Endothelial cell of umbilical vein (primary cell): ENCODE measurements at places on chromosomes 3 and 15.
A peak's percentile ranks its signal among the peaks of the same experiment; 100 is the strongest.

DNA sequence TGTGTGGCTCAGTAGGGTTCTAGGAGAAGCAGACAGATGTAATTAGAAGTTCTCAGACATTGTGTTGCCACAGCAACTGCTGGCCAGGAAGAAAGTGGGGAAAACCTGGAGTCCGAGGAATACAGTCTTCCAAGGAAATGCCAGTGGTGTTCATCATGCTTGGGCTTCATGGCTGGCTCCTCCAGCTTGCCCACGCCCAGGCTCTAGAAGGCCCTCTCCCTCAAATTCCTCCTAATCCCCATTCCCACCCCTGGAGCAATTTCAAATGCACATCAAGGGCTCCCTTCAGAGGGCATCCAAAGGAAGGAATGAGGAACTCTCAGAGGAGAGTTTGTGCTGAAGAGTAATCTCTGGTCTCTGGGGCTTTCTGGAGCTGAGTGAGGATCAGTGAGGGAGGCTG is 21.9 kb downstream of the FSTL1 start:
- peaks cover 8% of the 10 kb centered on the region for H3K36me3 ChIP-seq
- peaks cover 15% of the 10 kb centered on the region for H3K4me1 ChIP-seq
- H3K4me3 ChIP-seq: no peak overlapping the region
- H3K27me3 ChIP-seq: no peaks in the 10 kb centered on the region

DNA sequence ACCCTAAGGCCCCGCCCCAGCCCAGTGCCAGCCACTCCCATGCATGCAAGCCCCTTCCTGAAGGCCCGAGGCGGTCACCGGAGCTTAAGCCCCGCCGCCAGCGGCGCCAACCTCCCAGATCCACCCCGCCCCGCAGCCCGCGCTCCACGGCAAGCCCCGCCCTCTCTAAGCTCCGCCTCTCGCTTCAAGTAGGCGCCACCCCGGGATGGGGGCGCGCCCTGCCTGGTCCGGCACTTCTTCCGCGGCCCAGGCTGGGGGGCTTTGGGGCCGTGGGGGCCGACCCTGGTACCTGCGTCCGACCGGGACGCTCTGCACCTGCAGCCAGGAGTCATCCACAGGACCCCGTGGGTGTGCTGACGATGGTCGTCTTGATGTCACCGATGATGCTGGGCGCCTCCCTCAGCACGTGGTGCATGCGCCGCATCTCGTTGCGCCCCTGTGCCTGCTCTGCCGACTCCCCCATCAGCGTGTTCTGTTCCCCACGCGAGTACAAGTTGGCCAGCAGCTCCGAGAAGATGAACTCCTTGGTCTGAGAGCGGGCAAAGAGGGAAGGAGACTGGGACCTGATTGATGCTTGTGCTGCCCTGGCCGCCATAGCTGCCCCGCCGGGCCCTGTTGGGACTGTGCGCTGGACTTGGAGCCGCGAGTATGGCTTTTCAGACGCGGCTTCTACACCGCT is 26.1 kb upstream of the CSPG4 start:
- DNase-seq: peak; percentile 80
- peaks cover 13% of the 10 kb centered on the region for H3K27me3 ChIP-seq
- peaks cover 8% of the 10 kb centered on the region for H3K4me1 ChIP-seq
- no peak overlapping the region for H3K27ac ChIP-seq
- peak overlapping the region; percentile 13 for H3K4me3 ChIP-seq
- H3K36me3 ChIP-seq: no peaks in the 10 kb centered on the region

DNA sequence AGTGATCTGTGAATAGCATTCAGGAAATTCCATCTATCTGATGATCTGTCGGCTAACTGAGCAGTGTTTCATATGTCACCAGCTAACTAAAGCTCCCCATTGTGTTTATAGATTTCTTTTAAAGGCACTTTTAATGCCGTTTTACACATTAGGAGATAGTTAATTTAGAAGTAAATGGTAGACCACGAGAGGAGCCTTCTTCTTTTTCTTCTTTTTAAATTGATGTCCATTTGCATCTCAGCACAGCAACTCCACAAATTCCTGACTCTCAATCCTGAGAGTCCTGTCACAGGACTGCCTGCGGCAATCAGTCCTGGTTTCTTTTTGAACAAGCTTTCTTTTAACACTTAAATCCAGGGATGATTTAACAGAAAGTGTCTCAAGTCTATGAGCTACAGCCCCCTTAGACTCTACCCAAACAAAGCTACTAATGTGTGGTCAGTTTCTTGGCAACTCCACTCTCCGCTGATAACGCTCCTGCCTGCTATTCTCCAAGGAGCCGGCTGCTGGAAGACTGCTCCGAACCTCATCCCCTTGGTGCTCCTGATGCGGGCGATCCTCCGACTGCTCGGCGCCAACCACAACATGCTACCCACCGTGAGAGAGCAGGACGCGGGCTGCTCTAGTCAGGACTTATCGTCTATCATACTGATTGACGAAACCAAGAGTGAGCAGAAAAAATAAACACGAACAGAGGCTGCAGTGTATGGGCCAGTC is 421.4 kb downstream of the MECOM start:
- H3K27me3 ChIP-seq: no peaks in the 10 kb centered on the region
- peak overlapping the region; percentile 79 for H3K4me3 ChIP-seq
- peak; percentile 87 for DNase-seq
- H3K27ac ChIP-seq: peak overlapping the region; percentile 97

DNA sequence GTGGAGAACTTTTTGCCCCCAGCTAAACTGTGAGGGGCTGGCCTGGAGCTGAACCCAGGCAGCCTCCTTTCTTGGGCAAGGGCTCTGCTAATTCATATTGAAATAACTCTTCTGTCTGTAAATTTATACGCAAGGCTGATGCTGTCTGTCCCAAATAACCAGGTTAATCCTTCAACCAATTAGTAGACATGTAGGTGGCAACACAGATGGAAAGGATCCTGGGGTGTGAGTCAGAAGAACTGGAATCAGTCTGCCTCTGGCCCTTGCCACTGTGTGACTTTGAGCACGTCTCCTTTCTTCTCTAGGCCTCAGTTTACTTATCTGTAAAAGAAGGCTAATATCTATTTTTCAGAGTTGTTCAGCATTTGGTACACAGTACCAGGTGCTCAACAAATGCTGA is 48.3 kb upstream of the IREB2 start:
- DNase-seq: no peak
- peaks cover 20% of the 10 kb centered on the region for H3K27me3 ChIP-seq
- no peaks in the 10 kb centered on the region for H3K36me3 ChIP-seq
- no peak overlapping the region for H3K4me3 ChIP-seq
- H3K4me1 ChIP-seq: no peaks in the 10 kb centered on the region
- no peak overlapping the region for H3K27ac ChIP-seq

GRCh38 chr3:120198305-120198878 is 86.6 kb downstream of the GPR156 start:
- no peaks in the 10 kb centered on the region for H3K27me3 ChIP-seq
- no peaks in the 10 kb centered on the region for H3K36me3 ChIP-seq
- DNase-seq: peak; percentile 39

GRCh38 chr15:101066501-101067408 is 147.6 kb downstream of the LRRK1 start:
- H3K4me1 ChIP-seq: peaks cover 10% of the 10 kb centered on the region
- H3K27me3 ChIP-seq: no peaks in the 10 kb centered on the region
- DNase-seq: no peak
- no peaks in the 10 kb centered on the region for H3K36me3 ChIP-seq
- H3K4me3 ChIP-seq: no peak overlapping the region
- H3K27ac ChIP-seq: no peak overlapping the region

GRCh38 chr15:45906230-45906629 is 271.4 kb downstream of the SQOR start:
- H3K36me3 ChIP-seq: no peaks in the 10 kb centered on the region
- H3K4me1 ChIP-seq: peaks cover 27% of the 10 kb centered on the region
- peak overlapping the region; percentile 24 for H3K27ac ChIP-seq
- no peak overlapping the region for H3K4me3 ChIP-seq

DNA sequence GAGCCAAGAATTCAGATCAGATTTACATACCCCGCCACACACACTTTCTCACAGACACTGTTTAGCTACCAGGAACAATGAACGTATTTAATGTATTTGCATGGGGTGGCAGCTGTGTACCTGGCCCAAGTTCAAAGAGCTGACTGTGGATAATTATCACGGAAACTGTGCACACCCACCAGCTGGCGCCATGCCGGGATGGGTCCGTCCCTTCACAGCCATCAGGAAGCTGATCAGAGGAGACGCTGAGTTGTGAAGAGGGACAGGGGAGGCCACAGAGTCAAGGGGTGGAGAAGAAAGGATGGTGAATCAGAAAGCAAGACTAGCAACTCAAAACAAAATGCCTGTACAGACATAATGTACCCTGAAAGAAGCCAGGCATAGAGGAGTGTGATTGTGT is 13.1 kb upstream of the PLA2G4D start:
- peaks cover 3% of the 10 kb centered on the region for H3K4me1 ChIP-seq
- DNase-seq: no peak
- no peaks in the 10 kb centered on the region for H3K36me3 ChIP-seq
- no peak overlapping the region for H3K27ac ChIP-seq
